ENCODE measurements at places on chromosomes 16 and 17.
A peak's percentile ranks its signal among the peaks of the same experiment; 100 is the strongest.

- no peak for DNase-seq
Measured at GRCh38 chr16:10982465-10983150, 38.2 kb downstream of the CLEC16A start.

- no peak for DNase-seq
Measured at GRCh38 chr17:39652587-39653315, 12.4 kb upstream of the TCAP start.

DNA sequence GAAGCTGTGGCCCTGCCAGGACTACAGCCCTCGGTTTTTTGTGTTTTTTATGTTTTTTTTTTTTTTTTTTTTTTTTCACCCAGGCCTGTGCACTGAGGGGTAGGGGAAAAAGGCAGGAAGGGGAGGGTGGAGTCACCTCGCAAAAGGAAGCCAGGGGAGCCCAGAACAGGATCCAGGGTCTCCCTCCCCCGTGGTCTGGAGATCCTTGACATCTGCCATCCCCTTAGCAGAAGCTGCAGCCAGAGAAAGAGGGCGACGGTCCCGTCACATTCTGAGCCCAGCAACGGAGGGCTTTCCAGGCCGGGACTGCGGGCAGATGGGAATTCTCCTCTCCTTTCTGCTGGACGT, 29.1 kb upstream of the PHOSPHO1 start:
- DNase-seq, result no peak

DNA sequence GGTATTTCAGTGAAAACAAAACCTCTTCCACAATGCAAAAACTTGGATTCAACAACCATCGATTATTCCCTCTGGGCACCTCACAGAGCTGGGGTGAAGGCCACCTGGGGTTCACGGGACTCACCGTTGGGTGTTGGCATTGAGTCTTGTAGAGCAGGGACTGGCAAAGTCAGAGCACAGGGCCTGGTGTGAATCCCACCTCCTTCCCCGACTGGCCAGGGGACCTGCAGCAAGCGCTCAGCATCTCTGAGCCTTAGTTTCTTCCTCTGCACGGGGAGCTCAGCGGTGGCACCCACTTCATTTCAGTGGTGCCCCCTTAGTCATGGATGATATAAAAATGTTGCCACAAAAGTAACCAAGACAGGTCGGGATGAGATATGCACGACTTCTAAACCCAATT, 100.4 kb downstream of the METRNL start:
- no peak for DNase-seq

DNA sequence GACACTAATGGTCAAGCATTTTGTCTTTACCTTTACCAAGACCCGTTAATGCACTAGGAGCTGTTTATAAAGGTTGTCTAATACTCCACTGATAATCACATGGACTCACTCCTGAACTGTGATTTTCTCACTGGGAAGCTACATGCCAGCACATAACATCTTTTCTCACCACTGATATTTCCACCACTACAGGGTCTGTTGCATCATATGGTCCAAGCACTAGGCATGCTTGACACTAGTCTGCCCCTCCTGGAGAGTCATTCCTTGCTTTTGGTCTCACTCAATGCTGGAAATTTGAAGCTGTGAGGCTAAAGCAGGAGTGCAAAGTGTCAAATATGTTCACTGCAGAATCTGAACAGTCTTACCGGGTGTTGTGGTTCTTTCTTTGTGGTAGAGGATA, 1576.8 kb downstream of the CDH8 start:
- DNase-seq, result no peak

GRCh38 chr16:11794447-11794846, 2.6 kb downstream of the ZC3H7A start:
- DNase-seq, result no peak

GRCh38 chr17:40582328-40582901, 17.1 kb upstream of the CCR7 start:
- DNase-seq, result no peak

- DNase-seq, result no peak
Measured at GRCh38 chr16:7420079-7420478, 87.4 kb downstream of the RBFOX1 start.

DNA sequence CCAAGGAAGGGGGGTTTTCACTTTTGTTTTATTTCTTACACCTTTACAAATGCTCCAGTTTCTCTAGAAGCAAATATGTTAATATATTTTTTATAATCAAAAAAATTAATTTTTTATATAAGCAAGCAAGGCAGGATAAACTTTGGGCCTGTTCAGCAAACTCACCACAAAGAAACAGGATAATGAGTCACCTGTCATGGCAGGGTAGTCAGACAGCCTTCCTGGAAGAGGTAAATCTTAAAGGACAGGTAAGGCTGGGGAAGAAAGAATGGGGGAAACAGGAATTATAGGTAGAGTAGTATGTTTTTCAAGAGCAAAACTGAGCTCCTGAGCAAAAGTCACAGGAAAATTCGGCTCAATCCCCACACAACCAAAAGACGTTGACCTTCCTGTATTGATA, 186.3 kb upstream of the SOX9 start:
- no peak for DNase-seq

DNA sequence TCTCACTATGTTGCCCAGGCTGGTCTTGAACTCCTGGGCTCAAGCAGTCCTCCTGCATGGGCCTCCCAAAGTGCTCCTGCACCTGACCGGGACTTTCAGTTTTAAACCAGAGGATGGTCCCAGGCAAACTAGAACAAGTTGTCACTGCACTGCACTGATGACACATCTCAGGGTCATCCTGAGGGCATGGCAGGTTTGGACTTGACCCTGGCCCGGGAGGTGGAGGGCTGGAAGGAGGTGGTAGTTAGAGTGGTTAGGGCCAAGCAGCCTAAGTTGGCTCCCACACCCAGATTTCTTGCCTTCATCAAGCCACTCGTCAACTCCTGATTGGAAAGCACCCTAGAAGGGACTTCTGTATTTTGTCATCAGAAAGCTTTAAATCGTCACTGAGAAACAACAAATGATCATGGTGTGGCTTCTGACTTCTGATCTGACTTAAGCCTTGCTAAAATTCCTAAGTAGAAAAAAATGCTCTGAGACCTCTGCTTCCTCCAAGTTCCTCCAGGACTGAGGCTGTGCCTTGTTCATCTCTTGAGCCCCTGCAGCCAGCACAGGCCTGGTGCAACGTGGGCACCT, 43.5 kb downstream of the EMP2 start:
- DNase-seq, result no peak

- no peak for DNase-seq
Measured at GRCh38 chr17:66791347-66791746, 43.6 kb upstream of the CACNG5 start.

DNA sequence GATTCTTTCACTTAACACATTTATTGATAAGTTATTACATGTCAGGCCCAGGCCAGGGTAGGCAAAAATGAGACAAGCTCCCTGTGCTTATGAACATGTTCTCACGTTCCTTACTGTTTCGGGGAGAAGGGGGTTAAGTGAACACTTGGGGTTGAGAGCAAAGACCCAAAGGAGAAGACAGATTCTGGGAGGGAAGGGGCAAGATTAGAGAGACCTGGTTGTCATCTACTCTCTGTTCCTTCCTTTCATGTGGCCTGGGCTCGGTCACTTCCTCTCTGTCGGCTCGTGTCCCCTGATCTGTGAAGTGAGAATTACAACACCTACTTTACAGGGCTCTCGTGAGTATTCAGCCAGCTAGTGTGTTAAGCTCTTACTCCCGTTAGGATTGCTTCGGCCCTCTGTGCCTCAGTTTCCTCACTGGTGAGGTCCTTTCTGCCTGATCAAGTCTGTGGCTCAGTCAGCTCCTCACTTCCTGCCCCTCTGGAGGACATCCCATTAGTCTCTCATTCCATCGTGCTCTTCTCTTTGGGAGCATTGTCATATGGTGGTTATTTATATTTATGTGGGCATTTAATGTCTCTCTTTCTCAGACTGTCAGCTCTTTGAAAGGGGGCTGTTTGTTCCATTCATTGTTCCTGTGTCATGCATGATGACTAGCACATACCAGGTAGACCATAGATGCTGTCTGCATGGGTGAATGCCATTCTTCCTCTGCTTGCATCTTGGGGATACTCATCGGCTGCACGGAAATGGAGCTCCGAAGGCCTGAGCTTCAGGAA, 38.9 kb downstream of the PLCG2 start:
- DNase-seq, result no peak

- DNase-seq, result no peak
Measured at GRCh38 chr16:22862046-22862445, 48.1 kb downstream of the HS3ST2 start.

GRCh38 chr16:88287219-88287618, 95.5 kb upstream of the ZNF469 start:
- no peak for DNase-seq

DNA sequence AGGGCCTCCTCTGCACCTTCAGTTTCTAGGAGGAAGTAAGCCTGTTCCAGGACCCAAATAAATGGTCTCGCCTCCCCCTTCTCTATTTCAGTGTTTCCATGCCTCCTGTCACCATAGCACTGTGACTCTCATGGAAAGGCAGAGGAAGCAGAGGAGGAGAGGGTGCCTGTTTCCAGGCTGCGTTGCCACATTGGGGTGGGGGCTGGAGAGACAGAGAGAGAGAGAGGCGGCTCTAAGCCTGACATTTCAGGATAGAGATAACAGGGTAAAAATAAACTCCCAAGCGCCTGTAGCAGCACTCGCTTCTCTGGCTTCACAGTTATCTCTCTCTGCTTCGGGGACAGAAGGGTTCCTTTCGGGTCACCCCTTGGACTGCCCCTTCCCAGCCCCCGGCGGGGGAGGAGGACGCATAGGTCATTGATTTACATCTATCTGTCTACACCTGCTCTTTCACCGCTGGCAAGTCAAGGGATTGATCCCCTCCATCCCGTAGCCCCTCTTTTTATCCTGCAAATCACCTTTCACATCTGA, 71.2 kb upstream of the MRTFB start:
- no peak for DNase-seq

DNA sequence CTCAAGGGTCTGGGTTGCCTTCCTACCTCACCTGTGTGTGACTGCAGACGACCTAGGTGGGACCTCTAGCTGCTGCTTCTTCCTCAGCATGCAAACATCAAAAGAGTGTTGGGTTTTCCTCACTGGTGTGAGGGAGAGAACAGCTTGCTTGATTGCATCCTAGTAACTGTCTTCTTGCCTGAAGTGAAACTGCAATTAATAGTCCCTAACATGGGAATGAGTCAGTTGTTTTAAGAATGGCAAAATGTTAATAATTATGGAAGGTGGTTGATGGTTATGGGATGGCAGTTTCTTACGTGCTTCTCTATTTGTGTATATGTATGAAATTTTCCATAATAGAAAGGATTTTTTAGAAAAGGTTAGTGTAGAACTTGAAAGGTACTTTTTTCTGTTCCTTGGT, 5.9 kb downstream of the POLR2C start:
- DNase-seq, result no peak

DNA sequence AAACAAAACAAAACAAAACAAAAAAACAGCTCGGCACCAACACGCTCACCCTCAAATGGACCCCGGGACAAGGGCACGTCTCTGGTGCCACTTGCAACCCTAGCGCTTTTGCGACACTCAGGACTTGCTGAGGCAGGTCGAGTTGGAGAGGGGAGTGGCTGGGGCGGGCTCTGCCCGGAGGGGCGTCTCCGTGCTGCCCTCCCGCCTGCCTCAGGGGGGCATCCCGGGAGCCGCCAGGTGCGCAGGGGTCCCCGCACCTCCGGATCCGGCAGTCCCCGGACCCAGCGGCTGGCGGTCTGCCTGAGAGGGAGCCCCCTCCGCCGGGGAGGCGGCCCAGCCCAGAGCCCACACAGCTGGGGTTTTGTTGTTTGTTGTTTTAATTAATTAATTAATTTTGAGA, at the start of gene SLC52A1:
SLC52A1 (minus strand) TSS at position 112 of the 400 bp plus-strand sequence. CDS start 820 bp downstream, outside the sequence.
- no peak for DNase-seq

GRCh38 chr17:17700251-17700969, 19.2 kb downstream of the RAI1 start:
- no peak for DNase-seq

GRCh38 chr16:13896543-13897182, 23.3 kb upstream of the ERCC4 start:
- DNase-seq, result no peak

GRCh38 chr16:57483725-57484514, 2.4 kb downstream of the DOK4 start:
- DNase-seq, result no peak

DNA sequence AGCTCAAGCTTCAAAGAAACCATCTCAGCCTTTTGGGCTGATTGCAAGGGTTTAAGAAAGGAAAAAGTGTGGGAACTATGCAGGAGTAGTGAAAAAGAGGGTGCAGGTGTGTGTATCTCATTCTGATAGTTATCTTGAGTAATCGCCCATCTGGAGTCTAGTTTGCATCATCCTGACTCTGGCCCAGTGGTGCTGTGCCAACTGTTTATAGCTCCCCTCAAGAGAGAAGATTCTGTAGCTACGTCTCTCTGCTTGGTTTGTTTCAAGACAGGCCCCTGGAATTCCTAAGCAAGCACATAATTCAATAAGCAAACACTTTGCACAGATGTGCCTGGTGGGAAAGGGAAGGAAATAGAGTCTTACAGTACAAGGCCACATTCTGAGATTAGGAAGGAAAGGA, 144.4 kb downstream of the HAPSTR1 start:
- no peak for DNase-seq

DNA sequence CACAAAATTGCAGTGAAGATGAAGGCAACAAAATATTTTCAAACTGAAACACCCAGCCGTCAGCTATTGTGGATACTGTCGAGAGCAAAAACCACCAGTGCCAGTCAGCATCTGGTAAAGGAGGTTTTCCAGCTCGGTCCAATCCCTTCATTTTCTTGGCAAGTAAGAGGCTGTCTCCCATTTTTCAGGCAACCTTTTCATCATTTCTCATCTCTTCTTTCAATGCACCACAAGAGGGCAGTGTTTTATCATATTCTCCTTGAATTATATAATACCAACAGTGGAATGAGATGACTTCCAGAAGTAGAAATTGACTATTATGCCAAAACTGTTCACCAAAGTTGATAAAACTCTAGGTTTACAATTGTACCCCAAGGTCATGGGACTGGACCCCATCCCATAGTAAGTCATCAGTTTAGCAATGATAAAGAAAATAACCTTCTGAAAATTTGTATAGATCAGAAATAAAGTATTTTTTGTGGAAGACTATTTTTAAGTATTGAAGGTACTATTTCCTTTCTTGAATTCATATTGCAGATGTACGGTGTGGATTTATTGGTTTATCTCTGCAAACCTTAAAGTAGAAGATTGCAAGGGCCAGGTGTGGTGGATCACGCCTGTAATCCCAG, 16.8 kb downstream of the NQO1 start:
- DNase-seq, result no peak

- DNase-seq, result peak; percentile 77
Measured at GRCh38 chr16:58511933-58512815, 3.1 kb upstream of the SETD6 start.
